Cortex of kidney (tissue), 1 donor: ENCODE measurements at places on chromosomes 4 and X.

GRCh38 chr4:109559983-109560686 lies at the start of gene MCUB:
Gene MCUB (plus strand): TSS chr4:109560246. CDS start chr4:109560338, 92 bp downstream.
- no peak for DNase-seq

- DNase-seq, result no peak
Observed at GRCh38 chrX:154715825-154716224, 35.1 kb downstream of the GAB3 start.

DNA sequence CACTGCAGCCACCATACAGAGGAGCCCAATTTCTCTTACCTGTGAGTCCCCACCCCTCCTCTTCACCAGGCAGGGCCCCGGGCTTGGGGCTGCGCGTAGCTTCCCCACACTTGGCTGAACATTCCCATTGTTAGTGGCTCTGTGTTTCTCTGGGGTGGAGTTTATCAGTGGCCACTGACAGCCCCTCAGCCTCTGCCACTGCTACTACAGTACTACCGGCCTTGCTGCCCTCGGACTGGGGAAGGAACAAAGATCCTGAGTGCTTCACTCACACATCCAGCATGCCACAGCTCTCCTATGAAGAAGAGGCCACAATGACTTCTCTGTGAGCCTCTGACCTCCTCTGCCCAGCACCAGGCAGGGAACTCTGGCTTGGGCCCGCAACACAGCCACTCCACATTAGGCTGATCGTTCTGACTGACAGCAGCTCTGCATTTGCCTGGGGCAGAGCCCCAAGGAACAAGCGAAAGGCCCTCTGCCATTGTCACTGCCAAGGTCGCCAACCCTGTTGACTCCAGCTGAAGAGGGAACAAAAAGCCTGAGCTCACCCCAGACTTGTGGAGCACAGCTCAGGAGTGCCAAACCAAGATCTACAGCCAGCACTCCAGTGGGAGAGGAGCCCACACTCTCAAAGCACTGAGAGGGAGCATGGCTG lies 24.0 kb downstream of the ABCB7 start:
- DNase-seq, result no peak

DNA sequence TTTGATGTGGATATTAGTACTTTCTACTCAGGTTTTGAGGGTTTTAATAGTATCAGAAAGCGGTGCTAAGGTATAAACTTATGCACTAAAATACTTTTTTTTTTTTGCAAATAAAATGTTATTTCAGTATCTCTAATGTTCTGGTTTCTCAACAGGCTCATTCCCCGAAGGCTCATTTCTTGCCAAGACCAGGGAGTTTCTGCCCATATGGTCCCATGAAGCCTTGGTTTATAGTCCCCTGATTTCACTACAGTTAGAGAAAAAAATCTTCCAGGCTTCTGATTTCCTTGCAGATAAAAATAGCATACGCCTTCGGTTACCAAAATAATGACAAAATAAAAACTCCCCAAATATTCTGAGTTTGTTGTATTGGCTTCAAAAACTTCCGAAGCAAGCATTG lies 814.2 kb upstream of the PABPC4L start:
- DNase-seq, result no peak

DNA sequence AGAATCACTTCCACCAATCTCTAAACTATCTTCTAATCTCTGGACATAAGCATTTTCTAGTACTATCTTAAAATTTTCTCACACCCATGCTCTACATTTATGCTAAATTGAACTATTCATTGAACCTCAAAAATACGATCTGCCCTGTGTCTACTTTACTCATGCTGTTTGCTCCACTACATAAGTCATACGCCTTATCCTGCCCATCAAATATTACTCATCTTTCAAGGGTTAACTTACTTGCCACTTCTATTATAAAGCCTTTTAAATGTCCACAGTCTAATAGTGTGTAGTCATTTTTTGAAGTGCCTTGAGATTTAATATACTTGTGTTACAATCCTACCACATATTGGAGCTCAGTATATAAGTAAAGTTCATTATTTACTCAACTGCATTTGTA lies 727.7 kb upstream of the SLIT2 start:
- DNase-seq, result no peak

- no peak for DNase-seq
Observed at GRCh38 chrX:124347242-124347641, 879 bp downstream of the SH2D1A start.

- DNase-seq, result no peak
Observed at GRCh38 chrX:78199851-78200250, 60.4 kb upstream of the TAF9B start.

DNA sequence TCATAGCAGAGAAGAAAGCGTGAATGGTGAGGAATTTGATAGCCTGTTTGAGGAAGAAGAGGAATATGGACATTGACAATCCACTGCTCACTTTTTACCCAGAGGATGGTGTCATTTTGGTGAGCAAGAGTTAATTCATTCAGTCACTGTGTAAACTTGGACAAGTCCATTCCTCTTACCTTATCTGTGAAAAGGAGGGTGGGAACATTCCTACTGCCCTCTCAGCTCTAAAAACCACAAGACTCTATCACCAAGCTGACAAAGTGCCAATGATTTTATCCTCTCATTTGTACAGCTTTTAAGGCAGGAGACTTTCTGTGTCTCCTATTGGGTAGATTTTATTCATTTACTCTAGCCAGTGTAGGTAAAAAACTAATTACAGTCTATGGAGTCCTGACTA lies 103.8 kb downstream of the LUZP4 start:
- no peak for DNase-seq

- no peak for DNase-seq
Observed at GRCh38 chrX:1400049-1400448, 8.1 kb upstream of the SLC25A6 start.

GRCh38 chr4:102441978-102442911 lies 58.9 kb upstream of the NFKB1 start:
- DNase-seq, result no peak

GRCh38 chrX:38365954-38366353 lies 13.6 kb downstream of the OTC start:
- no peak for DNase-seq

GRCh38 chr4:124135409-124135813 lies 577.1 kb downstream of the ANKRD50 start:
- DNase-seq, result no peak

DNA sequence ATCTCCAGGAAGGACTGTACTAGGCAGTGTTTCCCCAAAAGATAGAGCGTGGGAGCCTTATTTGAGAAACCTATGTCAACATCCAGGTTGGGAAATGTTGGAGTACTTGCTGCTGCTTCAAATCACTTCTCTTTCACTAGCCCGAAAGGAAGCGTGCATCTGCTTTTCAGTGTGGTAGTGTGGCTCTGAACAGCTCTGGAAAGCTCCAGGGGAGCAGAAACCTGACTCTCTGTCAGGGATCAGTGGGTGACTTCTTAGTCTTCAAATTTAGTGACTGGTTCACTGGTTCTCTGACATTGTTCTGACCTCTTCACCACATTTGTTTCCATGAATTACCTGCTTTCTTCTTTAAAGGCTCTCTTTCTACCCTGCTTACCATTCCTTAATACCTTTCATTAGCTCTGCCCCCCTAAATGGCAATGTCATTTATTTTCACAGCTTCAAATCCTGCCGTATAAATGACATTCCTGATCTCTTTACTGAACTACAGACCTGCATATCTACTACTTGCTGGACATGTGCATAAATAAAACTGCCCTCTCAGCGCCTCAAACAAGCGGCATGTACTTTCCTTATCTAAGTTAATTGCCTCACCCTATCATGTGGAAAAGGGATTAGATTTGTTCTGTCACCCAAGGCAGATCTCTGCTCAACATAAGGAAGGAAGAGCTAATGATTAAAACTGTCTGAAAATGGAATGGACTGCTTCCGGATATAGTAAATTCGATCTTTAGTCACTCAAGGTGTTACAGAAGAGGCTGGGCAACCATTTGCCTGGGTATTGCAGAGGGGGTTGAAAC lies 37.0 kb downstream of the DLG3 start:
- no peak for DNase-seq

- DNase-seq, result no peak
Observed at GRCh38 chrX:15882704-15883539, 28.3 kb upstream of the AP1S2 start.

DNA sequence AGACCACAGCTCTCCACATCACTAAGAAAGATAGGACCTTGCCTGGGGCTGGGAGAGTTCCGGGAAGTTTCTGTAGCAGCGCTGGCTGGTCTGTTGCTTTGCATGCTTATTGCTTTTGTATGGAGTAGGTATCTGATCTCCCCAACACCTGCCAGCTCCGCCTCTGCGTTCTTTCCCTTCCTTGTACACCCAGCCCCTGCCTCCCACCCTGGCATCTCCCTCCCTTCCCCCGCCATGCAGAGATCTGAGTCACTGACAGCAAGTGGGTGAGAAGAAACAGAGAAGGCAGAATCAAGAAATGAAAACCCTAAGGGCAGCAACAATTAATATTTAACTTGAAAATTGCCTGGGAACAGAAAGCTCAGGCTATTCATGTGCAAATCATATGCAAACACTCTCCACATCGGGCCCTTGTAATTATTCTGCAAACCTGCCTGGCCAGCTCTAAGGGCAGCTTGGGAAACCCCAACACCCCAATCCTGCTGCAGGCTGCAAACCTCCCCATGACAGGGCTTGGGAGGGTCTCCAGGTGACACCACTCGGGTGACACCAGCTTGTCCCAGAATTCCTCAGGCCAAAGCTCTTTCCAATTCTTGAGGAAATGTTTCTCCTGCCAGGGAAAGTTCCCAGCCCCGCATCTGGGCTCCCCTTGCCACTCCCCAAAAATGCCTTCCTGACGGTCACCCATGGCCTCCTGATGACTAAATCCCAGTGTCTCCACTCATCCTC lies 257.2 kb downstream of the FBXW7 start:
- DNase-seq, result no peak

DNA sequence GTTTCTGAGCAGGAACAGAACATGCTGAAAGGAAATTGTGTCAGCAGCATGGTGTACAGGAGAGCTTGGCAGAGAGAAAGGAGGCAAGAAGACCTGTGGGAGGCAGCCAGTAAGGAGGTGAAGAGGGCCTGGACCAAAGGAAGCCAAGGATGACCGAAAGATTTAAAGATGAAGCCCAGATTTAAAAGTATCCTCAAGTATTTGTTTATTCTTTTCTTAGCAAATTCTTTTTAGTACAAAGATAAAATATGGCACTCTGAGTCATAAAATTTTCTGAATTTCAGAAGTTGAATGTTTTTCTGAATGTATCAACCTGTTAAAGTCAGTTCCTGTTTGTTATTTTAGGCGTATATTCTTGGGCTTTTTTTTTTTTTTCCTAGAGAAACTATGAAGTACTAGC lies 3.5 kb downstream of the PKD2 start:
- no peak for DNase-seq

DNA sequence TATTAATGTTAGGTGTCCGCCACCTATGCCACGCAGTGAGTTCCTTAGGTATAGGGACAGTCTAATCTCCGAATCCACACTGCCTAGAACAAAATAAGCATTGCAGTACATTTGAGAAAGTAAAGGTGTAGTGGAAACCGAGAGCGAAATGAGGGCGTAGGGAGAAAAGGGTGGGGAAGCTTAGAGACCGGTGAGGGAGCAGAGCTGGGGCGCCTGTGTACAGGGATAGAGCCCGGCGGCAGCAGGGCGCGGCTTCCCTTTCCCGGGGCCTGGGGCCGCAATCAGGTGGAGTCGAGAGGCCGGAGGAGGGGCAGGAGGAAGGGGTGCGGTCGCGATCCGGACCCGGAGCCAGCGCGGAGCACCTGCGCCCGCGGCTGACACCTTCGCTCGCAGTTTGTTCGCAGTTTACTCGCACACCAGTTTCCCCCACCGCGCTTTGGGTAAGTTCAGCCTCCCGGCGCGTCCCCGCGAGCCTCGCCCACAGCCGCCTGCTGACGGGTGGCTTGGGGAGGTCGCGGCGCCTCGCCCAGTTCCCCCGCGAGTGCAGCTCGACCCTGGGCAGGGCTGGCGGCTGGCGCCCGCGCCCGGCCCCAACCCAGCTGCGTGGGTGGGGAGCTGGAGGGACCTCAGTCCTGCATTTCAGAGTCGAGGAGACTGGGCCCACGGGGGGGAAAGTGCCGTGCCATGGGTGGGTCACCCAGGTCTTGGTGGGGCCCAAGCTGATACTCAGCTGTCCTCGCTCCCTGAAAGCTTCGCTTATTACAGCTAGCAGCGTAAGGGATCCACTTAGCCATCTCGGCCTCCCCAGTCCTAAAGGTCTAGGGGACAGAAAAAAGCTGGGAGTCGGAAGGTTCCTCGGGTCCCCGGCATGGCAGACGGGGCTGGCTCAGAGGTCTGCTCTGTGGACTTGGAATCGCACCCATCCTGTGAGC lies at the start of gene ANXA3:
ANXA3 (plus strand) TSS at position 351 of the 932 bp plus-strand sequence. CDS start 2,704 bp downstream, outside the sequence.
- no peak for DNase-seq

- no peak for DNase-seq
Observed at GRCh38 chr4:3871181-3871852, 105.1 kb downstream of the ADRA2C start.

GRCh38 chrX:30373951-30374350 lies 64.8 kb upstream of the NR0B1 start:
- DNase-seq, result no peak

DNA sequence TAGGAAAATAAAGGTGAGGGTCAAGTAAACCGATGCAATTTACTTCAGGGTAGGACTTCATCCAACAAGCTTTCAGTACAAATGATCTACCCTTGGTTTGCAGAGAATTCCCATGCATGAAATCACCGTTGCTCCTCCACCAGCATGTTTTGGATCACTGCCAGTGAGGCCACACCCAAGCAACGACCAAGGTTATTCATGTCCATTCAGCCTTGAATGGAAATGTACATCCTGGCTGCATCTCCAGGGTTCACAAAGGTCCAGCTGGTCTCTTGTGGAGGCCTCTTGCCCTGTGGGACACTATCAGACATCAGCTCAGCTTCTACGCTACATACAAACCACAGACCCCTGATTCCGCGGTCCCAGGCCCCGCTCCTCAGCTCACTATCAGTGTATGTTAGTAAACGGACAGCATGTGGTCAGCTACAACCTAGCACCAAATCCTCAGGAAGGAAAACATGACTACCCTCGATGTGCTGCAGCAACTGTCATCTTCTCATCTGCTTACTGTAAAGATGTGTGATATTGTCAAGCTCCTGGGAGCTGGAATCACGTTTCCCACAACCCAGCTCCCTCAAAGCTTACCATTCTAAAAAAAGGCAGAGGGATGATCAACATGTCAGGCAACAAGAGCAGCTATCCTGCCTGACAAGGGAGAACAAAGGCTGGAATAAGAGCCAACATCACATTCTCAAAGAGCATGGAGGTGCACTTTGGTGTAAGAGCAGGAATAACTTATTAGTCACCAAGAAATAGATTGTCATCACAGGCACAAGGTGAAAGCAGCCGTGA lies 4.9 kb downstream of the LYAR start:
- no peak for DNase-seq

DNA sequence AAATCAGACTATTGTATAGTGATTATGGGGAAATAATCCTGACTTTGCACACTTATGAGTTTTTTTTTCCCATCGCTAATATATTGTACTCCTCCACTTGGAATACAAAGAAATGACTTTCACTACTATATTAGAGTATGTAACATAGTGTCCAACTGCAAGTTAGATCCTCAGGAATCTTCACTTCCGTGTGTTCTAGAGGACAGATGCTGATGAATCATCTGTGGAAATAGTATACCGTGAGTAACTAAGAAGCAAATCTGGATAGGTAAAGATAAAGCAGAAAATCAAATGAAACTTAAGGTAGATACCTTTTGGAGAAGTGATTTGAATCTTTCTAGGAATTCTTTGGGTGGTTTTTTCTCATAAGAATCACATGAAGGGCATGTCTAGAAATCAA lies 8.3 kb downstream of the IL21 start:
- no peak for DNase-seq
